Fibroblast of mammary gland (primary cell): ENCODE measurements at places on chromosomes 12 and 14.
A peak's percentile ranks its signal among the peaks of the same experiment; 100 is the strongest.

- DNase-seq: peak; percentile 96
These were observed 318.4 kb downstream of the RAD51B start for GRCh38 chr14:68137704-68138619.

DNA sequence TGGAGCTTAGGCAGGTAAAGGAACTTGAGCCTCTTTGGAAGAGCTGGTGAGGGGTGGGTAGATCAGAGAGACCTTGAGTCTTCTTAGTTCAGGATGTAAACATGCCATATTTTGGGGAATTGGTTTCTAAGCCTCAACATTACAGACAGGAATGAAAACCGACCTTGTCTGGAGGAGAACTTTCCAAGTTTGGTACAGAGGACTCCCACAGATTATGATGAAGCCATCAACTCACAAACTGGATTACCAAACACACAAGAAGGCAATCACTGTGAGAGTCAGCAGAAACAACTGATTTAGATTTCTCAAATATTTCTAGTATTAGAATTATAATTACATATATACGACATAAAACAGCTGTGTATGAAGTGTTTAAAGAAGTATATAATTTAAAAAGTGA is 22.3 kb upstream of the AMN1 start:
- DNase-seq: no peak

GRCh38 chr12:102965281-102966155 is 8.0 kb downstream of the ASCL1 start:
- DNase-seq: no peak

DNA sequence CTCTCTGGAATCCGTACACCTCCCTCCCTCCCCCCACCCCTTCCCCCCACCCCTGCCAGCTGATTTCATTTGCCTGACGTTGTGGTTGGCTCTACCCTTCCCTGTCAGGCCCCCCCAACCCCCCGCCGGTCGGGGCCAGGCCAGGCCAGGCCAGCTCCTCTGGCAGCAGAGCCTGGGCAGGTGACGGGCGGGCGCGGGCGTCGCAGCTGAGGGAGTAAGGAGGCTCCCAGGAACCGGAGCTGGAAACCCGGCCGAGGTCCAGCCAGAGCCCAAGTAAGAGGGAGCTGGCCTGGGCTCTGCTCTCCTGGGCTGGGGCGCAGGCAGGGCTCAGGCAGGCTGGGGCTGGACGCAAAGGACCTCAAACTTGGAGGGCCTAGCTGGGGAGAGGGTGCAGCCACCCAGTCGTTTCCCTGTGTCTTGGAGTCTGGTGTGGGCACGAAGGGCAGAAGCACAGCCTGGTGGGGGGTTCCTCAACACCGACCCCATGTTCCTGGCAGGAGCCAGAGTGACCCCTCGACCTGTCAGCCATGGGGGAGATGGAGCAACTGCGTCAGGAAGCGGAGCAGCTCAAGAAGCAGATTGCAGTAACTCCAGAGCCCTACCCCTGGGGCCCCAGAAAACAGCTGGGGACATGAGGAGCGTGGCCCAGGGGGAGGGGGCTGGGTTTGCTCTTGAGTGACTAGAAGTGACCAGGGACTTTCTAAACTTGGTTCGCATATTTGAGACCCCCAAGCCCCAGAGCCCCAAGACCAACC is at the start of gene GNB3:
Gene GNB3 (plus strand): TSS at position 165 of the 755 bp plus-strand sequence. CDS start 363 bp downstream, at position 528.
- no peak for DNase-seq

DNA sequence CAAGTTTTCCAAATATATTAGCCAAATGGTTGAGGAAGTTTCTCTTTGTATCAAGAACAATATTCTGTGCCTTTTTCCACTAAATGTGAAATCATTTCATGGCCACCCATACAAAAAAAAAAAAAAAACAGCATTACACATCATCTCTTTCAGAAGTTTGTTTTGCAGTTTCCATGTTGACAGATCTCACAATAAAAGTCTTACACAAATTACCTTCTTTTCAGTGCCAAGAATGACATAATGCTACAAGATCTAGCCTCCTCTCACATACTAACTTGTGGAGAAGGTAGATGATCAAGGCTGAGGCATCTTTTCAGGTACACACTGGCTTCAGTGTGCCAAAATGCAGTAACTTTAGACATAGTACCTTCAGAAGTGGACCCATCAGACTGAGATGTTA is 35.3 kb downstream of the PRKD1 start:
- peak; percentile 49 for DNase-seq

DNA sequence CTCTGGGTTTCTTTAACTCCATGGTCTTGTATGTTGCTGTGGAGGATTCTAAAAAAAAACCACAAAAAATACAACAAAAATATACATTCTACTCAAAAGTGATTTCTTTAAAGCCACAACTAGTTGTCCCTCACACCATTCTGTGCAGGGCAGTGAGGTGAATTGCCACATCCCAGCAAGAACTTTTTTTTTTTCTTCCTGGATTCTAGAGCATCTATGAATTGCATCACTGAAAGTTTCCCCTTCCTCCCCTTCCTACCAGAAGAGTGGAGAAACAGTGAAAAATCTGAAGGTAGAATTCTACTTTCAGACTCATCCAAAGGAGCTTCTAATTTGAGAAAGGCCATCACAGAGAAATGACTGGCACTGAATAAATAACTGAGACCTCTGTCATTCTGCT is 395.3 kb downstream of the AEBP2 start:
- DNase-seq: no peak
